ENCODE measurements at places on chromosomes 2 and 18. TPM values are rescaled to one million over a fixed set of nuclear protein-coding genes. Genes with fewer than 3 reads are reported as not detected.

DNA sequence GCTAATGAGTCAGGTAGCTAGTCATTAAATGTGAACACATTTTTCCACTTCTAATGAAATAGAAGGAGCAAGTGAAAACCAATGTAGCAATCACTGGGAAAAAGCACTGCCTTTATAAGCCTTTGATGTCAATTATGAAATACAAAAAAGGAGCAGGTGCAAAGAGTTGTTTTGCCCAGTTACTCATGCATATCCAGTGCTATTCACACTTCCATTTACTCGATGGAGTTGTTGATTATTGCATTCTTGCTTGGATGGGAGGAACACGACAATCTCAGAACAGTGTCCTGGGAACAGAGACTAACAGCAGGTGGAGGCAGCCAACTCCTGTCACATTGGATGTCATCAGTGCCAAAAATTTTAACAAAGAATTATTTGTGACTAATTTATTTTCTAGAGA lies 372.5 kb downstream of the CBLN2 start:
- no peak for DNase-seq

DNA sequence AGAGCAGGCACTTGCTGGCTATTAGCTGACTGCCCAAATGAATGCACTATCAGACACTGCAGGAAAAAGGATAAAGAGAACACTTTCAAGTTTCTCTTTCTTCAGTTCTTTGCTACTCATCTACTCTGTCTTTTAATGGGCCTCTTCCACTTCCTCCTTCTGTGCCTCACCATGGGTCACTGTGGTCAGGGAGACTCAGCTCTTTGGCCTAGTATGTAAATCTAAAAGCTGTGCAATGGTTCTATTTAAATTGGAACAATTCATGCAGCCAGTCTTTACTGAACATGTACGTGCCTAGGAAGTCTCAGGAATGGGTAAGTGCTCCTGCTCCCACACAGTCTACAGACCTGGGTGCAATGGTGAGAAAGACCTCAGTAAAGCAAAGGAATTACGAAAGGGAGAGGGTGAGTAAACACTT lies 79.1 kb upstream of the DNMT3A start:
- no peak for DNase-seq

DNA sequence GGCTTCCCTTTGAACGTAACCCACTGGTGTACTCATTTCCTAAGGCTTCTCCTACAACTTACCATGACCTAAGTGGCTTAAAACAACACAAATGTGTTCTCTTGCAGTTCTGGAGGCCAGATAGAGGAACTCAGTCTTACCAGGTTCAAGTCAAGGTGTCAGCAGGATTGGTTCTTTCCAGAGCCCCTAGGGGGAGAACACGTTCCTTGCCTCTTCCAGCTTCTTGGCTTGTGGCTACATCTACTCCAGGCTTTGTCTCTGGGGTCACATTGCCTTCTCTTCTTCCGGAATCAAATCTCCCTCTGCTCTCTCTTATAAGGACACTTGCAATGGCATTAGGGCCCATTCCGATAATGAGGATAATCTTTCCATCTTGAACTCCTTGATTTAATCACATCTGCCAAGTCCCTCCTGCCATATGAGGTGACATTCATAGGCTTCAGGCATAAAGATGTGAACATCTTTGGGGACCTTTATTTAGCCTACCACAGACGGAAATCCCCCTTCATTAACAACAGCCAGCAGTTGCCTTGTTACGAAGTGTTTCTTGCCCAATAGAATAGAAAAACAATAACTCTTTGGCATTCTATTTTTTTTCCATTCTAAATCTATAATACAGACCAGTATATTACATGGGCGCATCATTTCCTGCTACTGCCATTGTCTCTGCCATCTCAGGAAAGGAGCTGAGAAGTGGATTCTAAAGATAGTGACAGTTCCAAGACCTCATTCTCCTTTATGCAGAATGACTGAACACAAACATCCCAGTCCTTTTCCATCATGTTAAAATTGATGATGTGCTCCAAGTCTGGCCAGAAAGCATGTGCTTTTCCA lies 362.0 kb downstream of the ZNF521 start:
- DNase-seq, result peak; percentile 51

DCDC2C gene
- total RNA-seq, result not detected

DNA sequence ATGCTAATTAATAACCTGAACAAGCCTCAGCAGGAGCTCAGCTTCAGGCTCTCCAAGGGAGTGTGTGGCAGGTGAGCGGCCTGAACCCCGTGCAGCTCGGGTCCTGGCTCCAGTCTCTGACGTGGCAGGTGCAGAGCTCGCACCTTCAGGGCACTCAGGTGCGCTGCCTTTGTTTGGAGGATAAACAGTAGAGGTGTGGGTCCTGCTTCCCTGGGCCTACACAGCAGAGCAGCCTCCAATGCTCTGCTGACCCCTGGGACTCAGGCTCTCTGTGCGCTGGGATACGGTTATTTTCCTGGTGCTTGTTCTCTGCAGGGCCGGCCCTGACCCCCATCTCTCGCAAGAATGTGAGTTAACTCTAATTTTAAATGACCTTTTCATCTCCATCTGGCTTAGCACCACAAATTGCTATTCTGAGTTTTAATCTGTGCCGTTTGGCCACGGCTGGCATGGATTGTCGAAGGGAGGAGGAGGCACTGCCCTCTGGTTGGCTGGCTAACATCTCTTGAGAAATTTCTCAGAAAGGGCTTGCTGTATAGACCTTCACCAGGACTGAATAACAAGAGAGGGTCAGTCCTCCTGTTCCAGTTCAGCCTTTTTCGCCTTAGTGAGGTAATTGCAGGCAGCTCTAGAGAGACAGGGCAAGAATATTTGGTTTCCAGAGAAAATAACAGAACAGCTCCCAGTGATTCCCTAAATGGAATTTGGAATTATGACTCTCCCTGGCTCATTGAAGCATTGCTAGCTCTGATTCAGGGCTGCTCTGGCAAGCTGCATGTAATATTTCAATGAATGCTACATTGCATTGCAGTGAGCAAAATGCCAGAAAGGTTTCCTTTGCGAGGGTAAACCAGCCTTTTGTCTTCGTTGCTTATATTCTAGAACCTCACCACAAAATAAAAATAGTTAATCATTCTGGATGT lies 161.8 kb downstream of the DCDC2C start:
- no peak for DNase-seq

Data from lung microvascular endothelial cell (primary cell).